NK-92 treated with Interleukin-12 subunit alpha and Interleukin-12 subunit beta, amount 100 ng/mL, for 24 hours (cell line): ENCODE measurements at places on chromosomes 16 and 17.

GRCh38 chr17:68184141-68184571 is 63.7 kb upstream of the AMZ2 start:
- DNase-seq: no peak

GRCh38 chr17:78117027-78117981 is 11.3 kb downstream of the TMC6 start:
- no peak for DNase-seq

GRCh38 chr17:62868723-62869122 is 60.6 kb upstream of the MARCHF10 start:
- DNase-seq: no peak

DNA sequence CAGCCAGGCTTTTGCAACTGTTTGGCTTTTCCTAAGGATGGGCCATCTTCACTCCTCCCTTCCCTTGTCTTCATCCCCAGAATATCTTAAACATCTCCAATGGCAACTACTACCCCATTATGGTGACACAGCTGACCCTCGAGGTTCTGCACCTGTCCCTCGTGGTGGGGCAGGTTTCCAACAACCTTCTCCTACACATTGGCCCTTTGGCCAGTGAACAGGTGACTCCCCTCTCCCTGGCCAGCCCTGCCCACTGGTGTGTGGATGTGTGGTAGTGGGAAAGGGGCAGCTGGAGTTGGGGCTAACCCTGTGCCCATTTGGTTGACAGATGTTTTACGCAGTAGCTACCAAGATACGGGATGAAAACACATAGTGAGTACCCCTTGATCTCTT is 4.7 kb downstream of the TMEM106A start:
- DNase-seq: no peak

- no peak for DNase-seq
Measured at GRCh38 chr17:64152428-64153125, 22.6 kb upstream of the ERN1 start.

- no peak for DNase-seq
Measured at GRCh38 chr17:13337864-13338371, 263.8 kb downstream of the HS3ST3A1 start.
